ENCODE measurements at places on chromosomes 4 and X. TPM values are rescaled to one million over a fixed set of nuclear protein-coding genes. Genes with fewer than 3 reads are reported as not detected.

- DNase-seq = no peak
These were observed 196.0 kb upstream of the PSAPL1 start for GRCh38 chr4:7630568-7631287.

The PABPC1L2A gene
- total RNA-seq = not detected

The RHOH gene
- total RNA-seq = 126 TPM

The SSX1 gene
- not detected for total RNA-seq

DNA sequence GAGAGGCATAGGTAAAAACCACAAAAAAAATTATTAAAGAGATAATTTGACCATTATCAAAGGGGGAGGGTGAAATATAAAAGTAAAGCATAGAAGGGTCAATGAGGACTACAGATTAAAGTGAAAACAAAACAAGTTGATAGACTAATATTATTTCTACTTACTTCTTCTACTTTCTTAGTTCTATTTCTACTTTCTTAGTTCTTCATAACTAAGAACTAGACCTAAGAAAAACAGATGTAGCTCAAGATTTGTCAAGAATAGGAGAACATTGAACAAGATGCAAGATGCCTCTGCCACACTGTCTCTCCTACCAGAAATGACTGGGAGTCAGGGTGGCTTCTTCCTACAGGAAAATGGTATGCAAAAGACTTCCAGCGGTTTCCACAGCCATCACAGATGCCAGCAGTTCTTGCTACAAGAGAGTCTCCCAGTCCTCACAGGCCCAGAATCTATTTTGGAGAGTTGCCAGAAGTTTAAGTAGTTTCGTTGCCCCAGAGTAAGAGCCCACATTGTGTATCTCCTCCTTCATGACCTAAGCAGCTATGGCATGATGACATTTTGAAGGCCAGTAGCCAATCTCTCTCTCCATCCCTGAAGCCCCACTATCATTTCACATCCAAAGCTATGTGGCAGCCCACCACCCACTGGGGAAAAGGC is 42.9 kb upstream of the DDX60 start:
- no peak for DNase-seq

The FATE1 gene
- total RNA-seq = not detected

DNA sequence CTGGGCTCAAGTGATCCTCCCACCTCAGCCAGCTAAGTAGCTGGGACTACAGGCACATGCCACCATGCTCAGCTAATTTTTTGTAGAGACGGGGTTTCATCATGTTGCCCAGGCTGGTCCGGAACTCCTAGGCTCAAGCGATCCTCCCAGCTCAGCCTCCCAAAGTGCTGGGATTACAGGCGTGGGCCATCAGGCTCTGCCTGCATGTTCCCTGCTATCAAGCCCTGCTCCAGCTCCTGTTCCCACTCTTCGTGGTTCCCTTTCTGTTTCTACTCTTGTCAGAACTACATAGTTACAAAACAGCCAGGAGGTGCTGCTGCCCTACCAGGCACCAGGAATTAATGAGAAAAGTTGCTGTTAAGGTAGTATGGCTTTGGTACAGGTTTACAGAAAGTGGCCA is 8.7 kb downstream of the TIMP1 start:
- no peak for DNase-seq

- no peak for DNase-seq
These were observed 183.0 kb upstream of the PGRMC2 start for GRCh38 chr4:128470492-128471053.

DNA sequence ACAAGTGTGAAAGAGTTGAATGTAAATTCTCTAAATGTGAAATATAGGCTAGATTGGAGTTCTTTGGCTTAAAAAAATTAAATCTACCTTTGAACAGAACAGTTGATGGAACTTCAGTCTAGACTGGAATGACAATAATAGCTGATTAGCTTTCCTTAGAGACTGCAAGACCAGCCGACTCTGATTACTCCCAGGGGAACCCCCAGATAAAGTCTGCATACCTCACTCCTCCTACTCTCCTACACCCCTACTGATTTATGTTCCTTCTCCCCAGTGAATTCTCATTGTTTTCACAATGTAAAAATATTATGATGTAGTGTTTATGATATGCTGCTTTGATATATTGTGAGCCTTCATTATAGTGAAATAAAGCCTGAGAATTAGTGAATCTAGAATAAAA is 241.3 kb downstream of the CFAP299 start:
- DNase-seq = no peak

GRCh38 chr4:13276357-13276756 is 207.8 kb downstream of the RAB28 start:
- DNase-seq = no peak

The ELF4 gene
- total RNA-seq = 48.0 TPM

The TMPRSS11B gene
- total RNA-seq = not detected

DNA sequence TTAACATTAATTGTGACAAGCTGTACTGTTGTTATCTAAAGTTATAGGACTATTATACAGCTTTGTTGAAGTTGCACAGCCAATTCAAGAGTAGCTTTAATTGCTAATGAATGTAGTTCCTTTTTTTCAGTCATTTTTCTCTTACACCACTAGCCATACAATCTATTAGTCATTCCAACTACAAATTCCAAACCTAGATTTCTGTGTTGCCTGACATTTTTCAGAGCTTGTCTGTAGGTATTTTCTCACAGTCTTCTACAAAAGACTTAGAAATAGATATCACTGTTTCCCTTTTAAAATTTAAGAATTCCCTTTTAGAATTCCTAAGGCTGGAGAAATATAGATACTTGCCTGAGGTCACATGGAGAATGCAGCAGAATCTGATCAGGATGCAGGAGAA is 307.0 kb upstream of the HS3ST1 start:
- DNase-seq = no peak

The CDKL2 gene
- 1.4 TPM for total RNA-seq

- DNase-seq = no peak
These were observed 814.8 kb upstream of the GRID2 start for GRCh38 chr4:91488946-91489345.

The SSX4 gene
- not detected for total RNA-seq

GRCh38 chrX:148265829-148266228 is 234.6 kb upstream of the AFF2 start:
- DNase-seq = no peak

GRCh38 chrX:72142094-72142793 is 10.5 kb upstream of the RTL5 start:
- DNase-seq = no peak

GRCh38 chr4:175891231-175891630 is 79.2 kb upstream of the GPM6A start:
- DNase-seq = no peak

DNA sequence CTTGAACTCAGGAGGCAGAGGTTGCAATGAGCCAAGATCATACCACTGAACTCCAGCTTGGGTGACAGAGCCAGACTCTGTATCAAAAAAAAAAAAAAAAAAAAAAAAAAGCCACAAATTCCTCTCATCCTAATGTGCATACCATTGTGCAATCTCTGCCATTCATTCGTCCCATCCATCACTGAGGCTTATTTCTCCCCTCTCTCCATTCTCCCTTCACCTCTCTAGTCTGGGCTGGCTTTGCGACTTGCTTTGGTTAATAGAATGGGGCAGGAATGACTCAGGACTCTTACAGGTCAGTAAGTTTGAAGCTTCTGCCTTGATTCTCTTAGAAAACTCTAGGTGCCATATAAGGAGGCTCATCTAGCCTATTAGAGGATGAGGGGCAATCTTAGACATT is 60.3 kb upstream of the DDX3X start:
- no peak for DNase-seq

GRCh38 chr4:114349543-114350175 is 248.9 kb upstream of the UGT8 start:
- DNase-seq = no peak

The NAP1L2 gene
- 2.8 TPM for total RNA-seq

The TCEAL2 gene
- total RNA-seq = not detected

Measured in activated CD4-positive, alpha-beta memory T cell treated with anti-CD3 and anti-CD28 coated beads, Interleukin-2, amount 10 ng/mL, durations not matched to agents 7 days and 5 days (primary cell).